ENCODE measurements at places on chromosomes 12 and 14. TPM values are rescaled to one million over a fixed set of nuclear protein-coding genes. Genes with fewer than 3 reads are reported as not detected.

Gene TMEM121
- polyA plus RNA-seq, result 2.0 TPM

Gene TGFB3
- polyA plus RNA-seq, result 81.0 TPM

Gene PLCZ1
- polyA plus RNA-seq, result not detected

Gene TTC7B
- 44.0 TPM for polyA plus RNA-seq
